ENCODE measurements at places on chromosomes 1 and 21.
A peak's percentile ranks its signal among the peaks of the same experiment; 100 is the strongest.

DNA sequence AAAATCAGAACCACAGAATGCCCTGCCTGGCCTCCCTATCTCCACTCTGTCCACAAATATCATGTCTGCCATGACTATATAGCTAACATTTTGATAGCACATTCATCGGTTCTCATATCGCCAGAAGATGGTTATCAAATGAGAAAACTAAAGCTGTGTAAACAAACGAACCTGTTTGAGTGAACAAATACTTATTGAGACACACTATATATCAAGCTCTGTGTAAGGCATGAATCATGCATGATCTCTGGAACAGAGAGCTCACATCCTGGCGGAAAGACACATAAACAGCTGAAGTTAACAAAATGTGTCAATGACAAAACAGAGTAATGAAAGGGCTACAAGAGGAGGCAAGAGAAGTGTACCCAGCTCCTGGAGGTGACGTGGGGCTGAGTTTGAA lies 13.1 kb downstream of the KCND3 start:
- no peak for DNase-seq

- DNase-seq = no peak
Measured at GRCh38 chr1:201426479-201427310, 5.2 kb upstream of the TNNI1 start.

DNA sequence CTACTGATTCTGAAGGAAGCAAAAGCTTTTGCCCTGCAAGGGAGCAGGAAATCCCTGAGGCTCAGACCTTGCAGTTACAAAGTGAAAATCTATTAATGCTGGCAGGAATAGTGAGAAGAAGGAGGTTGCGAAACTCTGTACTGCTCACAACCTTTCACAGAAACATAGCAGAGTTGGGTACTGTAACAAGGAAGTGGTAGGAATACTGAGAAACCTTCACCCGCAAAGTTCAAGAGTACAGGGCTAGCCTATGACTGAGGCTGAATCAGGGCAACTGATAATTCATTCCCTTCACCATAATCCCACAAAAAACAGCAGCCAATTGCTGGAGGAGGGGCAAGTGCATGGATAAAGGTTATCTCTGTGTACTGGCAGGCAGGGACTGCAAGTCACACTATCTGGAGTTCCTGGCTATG lies 23.9 kb upstream of the KCTD3 start:
- DNase-seq = peak; percentile 87

GRCh38 chr1:41674522-41674921 lies 190.0 kb upstream of the EDN2 start:
- DNase-seq = no peak

DNA sequence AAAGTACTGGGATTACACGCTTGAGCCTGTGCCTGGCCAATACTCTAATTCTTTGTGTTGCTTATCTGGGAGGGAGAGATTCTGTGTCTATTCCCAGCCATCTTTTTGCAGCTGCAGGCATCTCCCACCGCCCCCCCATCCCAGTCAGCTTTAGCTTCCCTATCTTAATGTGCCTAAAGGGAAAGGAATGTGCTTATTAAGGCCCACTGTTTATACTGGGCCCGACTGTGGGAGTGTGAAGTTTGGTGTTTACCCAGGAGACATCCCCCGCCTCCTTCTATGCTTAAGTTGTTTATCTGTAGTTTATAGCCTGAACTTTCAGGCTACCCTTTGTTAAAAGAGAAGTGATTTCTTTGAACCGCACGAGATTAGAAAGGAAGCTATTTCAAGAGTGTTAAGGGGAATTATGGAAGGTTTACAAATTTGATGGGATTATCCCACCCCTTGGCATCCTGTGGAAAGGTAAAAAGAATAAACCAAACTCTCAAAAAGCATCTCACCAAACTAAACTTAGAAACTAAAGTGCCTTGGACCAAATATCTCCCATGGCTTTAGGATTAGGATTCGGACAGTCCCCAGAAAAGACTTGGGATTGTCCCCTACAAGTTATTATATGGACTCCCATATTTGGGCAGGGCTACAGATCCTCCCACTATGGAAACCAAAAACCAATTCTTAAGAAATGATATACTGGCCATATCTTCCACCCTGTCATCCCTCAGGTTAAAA lies 25.5 kb upstream of the ZNF496 start:
- no peak for DNase-seq

DNA sequence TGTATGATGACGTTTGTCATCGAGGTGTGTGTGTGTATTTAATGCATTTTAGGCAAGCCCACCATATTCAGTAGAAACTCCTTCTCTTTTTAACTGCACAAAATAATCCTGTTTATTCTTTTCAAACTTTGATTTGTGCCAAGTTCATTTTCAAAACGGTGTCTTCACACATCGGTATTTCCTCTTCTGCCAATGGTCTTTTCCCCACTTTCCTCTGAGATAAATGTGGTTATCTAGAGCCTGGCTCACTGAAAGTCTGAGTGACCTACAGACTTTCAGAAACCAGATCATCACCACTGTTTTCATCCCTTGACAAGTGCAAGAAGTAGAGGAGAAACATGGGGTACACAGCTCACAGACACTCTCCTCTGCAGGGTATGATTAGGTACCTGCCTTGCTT lies 69.4 kb downstream of the GPATCH2 start:
- DNase-seq = no peak

DNA sequence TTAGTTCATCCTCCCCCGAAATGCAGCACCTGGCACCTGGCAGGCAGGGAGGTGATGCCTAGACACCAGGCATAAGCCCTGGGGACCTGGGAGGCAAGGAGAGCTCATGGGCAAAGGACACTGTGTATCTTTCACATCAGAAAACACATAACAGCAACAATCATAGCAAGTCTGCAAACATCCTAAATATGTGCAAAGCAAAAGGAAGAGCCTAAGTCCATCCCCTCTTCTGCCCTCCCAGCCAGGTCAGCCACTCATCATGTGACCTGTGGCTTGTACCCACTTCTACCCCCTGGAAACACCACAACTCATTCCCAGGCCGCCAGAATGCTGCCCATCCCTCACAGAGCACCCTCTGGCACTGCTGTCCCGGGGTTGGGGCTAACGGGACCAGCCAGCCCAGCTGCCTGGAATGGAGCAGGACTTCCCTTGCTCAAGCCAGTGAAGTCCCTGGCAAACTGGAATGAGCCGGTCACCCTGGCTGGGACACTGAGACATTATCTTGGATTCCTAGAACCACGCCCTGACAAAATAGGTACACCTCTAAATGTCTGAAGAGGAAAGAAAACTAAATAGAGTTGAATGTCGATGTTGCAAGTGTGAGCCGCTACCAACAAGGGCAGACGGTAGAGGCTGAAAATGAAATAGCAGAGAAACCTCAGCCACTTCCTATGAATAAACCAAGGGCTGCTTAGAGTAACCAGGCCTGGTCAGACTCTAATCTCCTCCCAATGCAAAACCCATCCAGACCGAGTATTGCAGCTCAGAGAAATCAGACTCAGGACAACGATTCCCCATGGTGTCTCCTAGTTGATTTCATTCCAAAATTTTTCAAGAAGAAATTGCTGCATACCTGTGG lies 29.4 kb downstream of the TMPRSS2 start:
- no peak for DNase-seq

- DNase-seq = no peak
Measured at GRCh38 chr1:205703072-205703471, 22.8 kb upstream of the SLC45A3 start.

DNA sequence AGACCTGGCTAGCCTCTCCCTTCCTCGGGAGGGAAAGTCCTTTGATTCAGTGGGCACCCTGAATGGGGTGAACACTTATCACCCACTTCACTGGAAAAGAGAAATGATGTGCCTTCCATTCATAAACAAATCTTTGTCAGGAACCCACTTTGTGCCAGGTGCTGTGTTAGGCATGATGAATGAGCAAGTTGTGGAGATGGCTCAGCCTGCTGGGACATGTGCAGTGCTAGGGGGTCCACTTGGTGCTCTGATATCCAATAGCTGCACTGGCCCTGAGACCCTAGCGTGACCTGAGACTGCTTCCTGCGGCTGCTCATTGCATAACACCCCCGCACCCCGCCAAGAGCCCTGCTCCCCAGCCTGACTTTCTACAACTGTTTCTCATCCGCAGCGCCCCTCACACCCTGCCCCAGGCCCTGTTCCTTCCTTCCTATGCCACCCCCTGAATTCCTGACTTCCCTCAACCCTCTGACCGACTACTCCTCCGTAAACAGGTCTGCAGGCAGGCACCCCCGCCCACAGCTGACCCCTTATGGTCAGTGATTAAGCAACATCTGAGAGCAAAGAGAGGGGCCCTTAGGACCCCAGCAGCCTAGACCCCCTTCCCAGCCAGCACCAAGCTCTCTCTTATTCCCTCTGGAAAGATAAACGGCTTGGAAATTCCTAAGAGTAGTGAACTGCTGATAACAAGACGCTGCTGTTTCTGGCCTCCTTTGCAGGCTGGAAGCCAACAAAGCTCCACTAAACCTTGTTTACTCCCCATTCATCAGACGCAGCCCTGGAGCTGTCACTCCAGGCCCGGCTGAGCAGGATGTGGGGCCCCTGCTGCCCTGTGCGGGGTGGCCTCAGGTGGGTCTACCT lies 12.9 kb downstream of the CSRP1 start:
- DNase-seq = no peak

DNA sequence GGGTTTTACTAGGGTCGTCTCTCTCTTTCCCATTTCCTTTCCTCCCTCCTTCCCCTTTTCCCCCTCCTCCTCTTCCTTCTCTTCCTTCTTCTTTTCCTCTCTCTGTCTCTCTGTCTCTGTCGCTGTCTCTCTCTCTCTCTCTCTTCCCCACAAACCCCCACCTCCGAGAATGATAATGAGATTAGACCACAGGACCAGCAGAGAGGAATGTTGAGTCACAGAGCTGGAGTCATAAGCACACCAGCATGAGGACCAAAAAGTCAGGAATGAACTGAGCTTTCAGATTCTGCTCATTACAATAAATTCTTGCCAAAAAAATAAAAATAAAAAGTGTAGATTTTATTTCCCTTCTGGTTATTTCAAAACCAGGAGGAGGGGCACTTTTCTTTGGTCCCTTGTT lies 377.4 kb downstream of the LTN1 start:
- no peak for DNase-seq

- DNase-seq = no peak
Measured at GRCh38 chr21:18478513-18478912, 74.9 kb upstream of the TMPRSS15 start.

- no peak for DNase-seq
Measured at GRCh38 chr1:240134596-240134995, 42.9 kb downstream of the FMN2 start.
